ENCODE measurements at places on chromosomes 7 and 10.

DNA sequence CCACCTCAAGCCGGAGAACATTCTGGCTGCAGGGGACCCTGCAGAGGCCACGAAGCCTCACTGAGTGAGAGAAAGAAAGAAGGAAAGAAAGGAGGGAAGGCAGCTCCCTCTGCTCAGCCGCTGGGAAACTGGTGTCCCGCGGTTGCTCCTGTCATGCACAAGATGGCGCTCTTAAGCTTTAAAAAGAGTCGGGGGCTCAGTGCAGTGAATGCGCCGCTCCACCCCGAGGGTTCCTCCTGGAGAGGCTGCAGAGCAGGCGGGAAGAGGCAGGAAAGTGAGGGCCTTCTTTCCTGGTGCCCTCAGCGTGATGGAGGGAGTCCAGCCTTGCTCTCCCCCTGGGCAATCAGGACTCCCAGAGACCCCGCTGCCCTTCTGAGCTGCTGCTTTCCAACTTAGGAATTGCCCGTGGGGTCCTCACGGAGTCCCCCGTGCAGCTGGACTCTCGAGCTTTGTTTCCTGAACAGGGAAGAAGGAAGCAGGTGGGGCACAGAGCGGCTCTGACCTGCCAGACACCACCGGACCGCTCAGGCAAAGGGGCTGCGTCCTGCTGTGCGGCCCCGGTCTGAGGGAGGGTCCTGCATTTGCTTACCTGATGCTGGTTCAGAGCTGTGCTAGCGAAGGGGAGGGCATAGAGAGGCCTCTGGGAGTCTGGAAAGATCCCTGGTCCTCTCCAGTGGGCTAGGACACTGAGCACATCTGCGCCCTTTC, 141.9 kb upstream of the MKI67 start:
- DNase-seq = no peak

GRCh38 chr7:48781752-48782151, 142.6 kb upstream of the CDC14C start:
- no peak for DNase-seq

DNA sequence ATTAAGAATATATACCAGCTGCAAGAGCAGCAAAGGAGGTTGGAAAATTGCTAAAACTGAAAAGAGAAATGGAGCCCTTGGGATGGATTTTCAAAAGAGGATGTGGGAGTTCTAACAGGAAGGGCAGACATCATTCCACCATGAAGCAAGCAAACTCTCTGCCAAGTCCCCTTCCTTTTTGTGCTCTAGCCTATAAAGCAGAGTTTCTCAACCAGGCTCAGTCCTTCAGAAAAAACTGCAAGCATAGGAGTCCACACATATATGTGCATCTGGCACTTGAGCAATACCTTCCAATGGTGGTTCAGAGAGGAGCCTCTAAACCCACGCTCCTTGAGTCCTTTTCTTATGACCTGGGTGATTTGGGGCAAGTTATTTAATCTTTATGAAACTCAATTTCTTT, 98.6 kb upstream of the MKX start:
- DNase-seq = no peak

DNA sequence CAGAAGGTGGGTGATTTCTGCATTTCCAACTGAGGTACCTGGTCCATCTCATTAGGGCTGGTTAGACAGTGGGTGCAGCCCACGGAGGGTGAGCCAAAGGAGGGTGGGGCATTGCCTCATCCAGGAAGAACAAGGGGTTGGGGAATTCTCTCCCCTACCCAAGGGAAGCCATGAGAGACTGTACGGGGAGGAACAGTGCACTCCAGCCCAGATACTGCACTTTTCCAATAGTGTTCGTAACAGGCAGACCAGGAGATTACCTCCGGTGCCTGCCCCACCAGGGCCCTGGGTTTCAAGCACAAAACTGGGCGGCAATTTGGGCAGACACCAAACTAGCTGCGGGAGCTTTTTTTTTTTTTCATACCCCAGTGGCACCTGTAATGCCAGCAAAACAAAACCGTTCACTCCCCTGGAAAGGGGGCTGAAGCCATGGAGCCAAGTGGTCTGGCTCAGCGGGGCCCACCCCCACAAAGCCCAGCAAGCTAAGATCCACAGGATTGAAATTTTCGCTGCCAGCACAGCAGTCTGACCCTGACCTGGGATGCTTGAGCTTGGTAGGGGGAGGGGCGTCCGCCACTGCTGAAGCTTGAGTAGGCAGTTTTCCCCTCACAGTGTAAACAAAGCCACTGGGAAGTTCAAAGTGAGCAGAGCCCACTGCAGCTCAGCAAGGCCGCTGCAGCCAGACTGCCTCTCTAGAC, 31.2 kb downstream of the ARMC10 start:
- DNase-seq = no peak

GRCh38 chr7:141671705-141672496, 30.1 kb downstream of the DENND11 start:
- DNase-seq = no peak

GRCh38 chr7:44375926-44376342, 50.5 kb upstream of the CAMK2B start:
- no peak for DNase-seq

GRCh38 chr7:154832557-154833138, 170.3 kb downstream of the PAXIP1 start:
- no peak for DNase-seq

DNA sequence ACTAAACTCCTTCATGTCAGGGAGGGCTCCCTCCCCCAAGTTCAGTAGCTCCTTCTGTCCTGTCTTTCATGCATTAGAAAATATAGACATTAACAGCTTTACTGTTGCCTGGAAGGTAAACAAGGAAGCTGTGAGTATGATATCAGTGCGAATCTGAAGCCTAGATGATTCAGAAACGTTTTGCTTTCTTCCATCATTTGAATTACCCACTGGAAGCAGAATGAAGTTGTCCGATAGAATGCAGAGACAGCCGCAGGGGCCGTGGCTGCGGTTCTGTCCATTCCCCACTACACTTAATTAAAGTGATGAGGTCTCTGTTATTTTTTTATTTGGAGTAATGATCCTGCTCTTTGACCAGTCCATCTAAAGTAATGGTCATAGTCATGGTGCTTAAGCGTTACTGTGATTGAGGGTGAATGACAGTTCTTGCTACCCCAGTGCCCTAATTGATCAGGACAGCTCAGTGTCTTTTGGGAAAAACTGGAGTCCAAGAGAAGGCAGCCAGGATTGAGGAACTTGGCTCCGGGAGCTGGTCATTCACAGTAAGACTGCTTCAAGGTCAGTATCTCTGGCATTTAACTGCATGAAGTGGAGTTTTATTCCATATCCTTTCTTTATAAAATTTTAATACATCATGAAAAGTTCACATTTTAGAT, 69.9 kb downstream of the PTPRE start:
- no peak for DNase-seq

DNA sequence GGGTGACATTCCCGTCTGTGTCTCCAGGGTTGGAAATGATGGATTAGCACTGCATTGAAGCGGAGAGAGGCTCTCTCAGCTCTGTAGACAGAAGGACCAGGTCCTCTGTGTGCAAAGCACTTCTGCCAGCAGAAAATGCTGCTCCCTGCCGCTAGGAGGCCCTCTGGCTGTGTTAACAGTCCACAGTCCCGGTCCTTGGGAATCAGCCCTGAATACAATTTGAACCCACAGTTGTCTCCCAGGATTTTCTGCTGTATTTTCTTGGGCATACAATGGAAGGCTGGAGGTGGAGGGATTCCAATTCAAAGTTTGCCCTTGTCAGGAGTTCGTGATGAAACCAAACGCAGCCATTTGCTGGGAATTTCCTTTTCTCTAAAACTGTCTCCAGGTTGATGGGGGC, 205.2 kb downstream of the GLRX3 start:
- DNase-seq = no peak

GRCh38 chr10:79101560-79102497, 33.1 kb downstream of the ZMIZ1 start:
- DNase-seq = no peak
